ENCODE measurements at places on chromosomes 5 and 9.
A peak's percentile ranks its signal among the peaks of the same experiment; 100 is the strongest.

- DNase-seq = no peak
These were observed 302.4 kb downstream of the MAT2B start for GRCh38 chr5:163807781-163808180.

DNA sequence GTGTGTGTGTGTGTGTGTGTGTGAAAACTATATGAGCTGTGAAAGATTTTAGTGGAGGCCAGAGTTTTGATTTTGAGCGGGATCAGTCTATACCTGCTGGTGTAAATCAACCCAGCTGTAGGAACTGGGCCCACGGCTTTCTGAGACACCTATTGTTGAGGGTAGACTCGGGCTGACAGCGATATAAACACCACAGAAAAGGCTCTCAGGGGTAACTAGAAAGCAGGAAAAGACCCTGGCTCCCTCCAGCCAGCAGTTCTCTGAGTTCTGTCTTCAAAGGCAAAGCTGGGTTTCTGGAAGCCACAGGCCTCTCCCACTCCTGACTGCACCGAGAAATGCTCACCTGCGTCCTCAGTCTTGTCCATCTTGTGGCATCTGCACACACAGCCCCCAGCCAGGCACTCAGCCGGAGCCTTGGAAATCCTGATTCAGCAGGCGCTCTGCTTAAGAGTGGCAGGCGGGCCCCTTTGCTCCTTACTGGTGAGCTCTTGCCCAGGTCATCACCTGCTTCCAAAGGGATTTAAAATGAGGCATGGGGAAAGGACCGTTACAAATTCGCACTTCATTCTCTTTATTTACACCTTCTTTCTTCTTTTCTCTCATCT lies 223.3 kb downstream of the NDUFS4 start:
- no peak for DNase-seq

DNA sequence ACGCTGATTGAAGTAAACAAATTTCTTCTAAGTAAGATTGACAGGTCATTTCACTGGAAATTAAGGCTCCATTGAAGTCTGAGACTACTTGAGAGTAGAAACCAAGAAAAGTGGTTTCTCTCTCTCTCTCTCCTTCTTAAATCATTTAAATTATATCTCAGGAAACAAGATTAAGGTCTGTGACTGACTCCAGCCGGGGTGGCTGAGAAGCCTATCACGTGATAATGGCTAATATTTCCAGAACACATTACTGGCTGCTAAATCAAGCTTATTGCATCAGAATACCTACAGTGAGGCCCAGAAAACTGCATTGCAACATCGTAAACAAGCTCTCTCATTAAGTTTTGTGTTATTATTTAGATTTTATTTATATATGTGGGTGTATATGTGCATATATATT lies 88.4 kb downstream of the PTCD2 start:
- no peak for DNase-seq

DNA sequence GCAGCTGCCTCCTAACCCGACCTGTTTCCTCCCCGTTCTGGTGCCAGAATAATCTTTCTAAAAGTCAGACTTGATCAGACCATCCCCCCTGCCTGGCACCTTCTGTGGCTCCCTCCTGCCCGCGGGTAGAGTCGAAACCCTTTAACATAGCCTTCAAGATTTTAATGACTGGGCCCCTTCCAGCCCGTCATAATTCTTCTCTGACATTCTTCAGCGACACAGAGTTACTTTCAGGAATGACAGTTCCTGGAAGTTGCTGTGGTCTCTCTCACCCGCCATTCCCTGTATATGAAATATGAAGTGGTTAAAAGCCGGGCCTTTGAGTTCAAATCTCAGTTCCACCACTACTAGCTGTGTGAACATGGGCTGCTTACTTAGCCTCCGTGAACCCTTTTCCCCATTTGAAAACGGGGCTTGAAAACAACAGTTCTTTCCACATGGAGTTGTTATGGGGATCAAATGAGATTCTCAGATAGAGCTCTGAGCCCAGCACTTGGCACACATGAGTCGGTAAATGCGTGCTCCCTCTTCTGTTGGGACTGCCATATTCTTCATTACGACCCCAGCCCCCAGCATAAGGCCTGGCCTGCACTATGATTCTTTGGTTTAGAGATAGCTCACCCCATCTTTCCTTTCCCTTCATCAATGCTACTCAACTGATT lies 737 bp downstream of the NANS start:
- DNase-seq = peak; percentile 47

DNA sequence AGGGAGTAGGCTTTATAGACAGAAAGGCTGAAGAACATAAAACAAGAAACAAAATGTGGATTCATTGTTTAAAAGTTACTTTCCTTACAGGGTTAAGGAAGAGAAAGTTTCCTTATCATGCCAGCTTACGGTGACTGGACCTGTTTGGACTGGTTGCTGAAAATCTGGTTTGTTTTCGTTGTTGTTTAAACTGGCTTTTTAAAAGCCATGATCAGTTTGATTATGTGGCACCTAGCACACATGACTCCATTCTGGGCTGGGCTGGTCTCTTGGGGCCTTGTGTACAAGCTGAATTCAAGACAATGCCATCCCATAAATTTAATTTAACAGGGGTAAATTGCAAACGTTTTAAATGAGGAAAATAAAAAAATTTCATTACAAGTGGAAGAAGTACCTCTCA lies 18.4 kb upstream of the ZNF474 start:
- DNase-seq = no peak

DNA sequence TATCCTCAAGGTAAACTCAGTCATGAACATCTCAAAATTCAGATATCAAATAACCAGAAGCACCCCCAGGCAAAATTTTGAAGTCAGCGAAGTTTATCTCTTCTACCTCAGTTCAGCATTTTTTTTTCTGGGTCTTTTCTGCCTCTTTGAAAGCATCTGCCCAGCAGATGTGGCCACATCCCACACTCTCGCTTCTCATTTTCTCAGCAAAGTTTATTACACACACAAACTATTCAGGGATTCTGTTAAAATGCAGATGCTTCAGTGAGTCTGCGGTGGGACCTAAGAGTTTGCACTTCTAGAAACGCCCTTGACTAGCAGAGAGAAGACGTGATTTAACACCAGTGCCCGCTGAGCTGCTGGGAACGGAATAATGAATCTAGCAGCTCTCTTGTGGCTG lies 19.3 kb downstream of the RASEF start:
- no peak for DNase-seq

GRCh38 chr9:34651876-34652601 lies at the start of gene IL11RA:
Gene IL11RA (plus strand): TSS chr9:34652185. CDS start chr9:34655218, 3,033 bp downstream.
- peak; percentile 90 for DNase-seq

DNA sequence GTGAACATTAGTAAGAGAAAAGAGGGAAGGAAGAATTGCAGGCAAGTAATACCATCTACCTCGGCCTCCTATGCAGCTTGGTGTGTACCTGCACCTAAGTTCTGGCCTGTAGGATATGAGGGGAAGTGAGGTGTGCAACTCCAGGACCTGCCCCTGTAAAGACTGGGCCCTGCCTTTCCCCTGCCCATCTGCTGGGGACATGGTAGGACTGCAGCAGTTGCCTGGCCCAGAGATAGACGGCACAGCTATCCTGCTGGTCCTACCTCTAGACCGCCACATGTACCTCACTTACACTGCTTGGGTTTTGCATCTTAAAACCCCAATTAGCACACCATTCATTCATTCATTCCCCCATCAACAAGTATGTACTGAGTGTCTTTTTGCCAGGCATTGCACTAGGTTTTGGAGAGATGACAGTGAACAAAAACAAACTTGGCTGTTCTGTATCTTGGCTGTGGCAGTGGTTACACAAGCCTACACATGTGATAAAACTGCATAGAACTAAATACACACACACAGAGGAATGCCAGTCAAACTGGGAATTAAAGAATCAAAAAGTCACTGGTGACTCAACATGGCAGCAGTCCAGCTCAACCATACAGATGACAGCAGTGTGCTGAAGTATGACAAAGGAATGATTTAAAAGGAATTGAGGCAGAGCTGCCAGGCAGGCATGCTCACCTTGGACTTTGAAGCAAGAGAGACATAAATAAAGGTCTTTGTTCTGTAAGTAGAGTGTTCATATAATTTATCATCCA lies 23.3 kb upstream of the MGAT1 start:
- DNase-seq = no peak

DNA sequence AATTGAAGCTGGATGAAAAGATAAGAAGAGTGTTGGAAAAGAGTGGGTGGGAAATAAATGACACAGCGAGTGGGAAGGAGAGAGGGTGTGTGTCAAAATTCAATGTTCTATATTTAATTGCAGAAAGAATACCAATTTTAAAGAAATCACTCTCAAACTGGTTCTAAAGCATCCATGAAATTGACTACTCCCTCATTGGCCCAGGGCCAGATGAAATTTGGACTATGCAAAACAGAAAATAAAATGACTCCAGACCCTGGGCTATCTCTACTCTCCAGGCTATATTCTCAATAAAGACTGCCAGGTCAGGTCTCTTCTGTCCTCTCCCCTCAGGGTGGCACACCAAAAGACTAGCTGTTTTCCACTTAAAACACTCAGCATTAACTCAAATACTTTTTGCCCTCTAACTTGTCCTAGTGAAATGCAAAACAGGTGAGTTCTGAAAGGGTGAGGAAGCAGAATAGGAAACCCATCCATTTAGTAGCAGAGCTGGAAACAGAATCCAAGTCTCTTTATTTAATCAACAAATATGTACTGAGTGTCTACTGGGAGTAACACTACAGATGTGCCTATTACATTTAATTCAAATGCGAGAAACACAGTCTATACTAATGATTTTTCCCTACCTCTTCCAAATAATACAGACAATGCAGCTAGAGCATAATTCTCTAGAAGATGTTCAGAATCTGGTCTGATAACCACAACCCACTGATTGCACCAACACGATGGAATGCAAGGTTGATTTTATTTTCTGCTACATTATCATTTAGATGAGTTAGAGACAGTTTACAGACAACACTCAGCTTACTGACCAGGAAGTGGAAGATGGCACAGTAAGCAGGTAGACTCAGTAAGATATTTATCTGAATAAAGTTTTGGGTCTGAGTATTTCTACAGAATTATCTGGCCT lies 42.1 kb downstream of the EFCAB9 start:
- no peak for DNase-seq

DNA sequence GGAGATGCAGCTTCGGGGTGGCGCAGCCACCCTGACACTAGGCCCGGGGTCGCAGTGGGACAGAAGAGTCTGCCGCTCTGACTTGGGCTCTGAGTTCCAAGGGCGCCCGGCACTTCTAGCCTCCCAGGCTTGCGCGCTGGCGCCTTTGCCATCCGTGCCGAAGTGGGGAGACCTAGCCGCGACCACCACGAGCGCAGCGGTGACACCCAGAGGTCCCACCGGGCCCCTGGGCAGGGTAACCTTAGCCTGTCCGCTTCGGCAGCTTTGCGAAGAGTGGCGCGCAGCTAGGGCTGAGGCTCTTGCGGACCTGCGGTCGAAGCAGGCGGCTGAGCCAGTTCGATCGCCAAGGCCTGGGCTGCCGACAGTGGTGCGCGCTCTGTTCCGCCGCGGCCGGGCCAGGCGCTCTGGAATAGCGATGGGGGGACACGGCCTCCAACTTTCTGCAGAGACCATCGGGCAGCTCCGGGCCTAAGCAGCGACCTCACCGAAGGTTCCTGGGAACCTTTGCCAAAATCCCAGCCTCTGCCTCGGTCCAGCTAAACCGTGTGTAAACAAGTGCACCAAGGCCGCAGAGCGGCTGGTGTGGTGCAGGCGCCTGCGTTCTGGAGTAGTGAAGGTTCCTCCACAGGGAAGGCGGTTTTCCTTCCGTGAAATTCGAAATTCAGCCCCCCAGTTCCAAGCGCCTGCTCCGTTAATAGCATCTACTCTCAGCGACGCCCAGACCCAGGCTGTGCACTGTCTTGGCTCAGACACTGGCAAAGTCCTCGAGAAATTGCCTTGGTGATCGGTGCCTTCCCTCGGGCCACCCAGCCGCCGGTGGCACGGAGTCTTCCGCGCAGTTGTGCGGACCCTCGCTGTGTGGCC lies 7.4 kb downstream of the TLX3 start:
- DNase-seq = no peak

- no peak for DNase-seq
These were observed 1668.0 kb upstream of the C9orf72 start for GRCh38 chr9:29241320-29241719.

GRCh38 chr5:138369706-138370105 lies 17.2 kb downstream of the KDM3B start:
- DNase-seq = peak; percentile 34

- DNase-seq = no peak
These were observed 3.0 kb upstream of the C1QTNF3 start for GRCh38 chr5:34045996-34046395.

GRCh38 chr9:8366161-8366926 lies 566.8 kb upstream of the DMAC1 start:
- DNase-seq = no peak

DNA sequence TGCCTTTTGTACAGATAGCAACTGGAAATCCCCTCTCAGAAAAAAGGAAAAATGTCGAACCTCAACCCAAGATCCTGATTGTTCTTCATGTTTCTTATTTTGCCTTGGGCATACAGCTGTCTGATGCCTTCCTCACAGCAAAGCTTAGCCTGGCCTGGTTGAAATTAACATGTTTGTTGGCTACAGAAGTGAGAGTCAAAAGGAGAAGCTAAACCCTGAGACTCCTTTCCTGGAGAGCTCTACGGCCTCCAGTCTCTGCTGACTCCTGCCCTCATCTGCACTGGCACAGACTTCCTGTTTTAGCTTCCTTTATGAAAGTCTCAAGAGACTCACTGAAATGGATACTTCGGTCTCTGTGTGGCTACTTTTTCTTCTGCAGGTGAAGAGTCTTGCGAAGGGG lies 186.7 kb downstream of the PARP8 start:
- peak; percentile 38 for DNase-seq

DNA sequence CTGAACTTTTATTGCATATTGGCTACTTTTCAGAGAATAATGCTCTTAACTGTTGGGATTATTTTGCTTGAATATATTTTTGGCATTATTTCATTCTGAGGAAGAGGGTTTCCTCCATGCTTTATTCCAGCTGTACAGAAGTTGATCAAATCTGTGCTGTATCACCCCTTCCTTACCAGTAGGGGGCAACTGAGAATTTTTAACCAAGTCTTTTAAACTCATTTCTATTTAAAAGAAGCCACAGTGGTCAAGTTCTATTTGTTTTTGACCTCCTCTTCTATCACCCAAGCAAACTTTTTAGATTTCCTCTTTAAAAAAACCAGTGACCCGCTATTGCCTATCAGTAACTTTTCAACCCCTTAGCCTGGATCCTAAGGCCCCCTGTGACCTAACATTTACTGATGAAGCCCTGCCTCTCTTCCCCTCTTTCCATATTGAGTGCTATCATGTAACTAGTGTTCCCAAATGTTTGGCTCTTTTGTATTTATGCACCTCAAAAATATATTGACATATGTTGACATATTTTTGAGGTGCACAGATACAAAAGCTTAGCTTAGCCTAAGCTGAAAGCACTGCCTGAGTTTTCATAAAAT lies 80.6 kb downstream of the FBXO4 start:
- DNase-seq = peak; percentile 50

GRCh38 chr5:157160001-157160400 lies 6.1 kb downstream of the GARIN3 start:
- DNase-seq = no peak

GRCh38 chr5:62954578-62954977 lies 376.0 kb downstream of the LRRC70 start:
- DNase-seq = no peak

- DNase-seq = no peak
These were observed 105.3 kb upstream of the FCN2 start for GRCh38 chr9:134775081-134775951.

- no peak for DNase-seq
These were observed 365.3 kb downstream of the BNC2 start for GRCh38 chr9:16505199-16505598.
